ENCODE measurements at places on chromosomes 11 and 22.

DNA sequence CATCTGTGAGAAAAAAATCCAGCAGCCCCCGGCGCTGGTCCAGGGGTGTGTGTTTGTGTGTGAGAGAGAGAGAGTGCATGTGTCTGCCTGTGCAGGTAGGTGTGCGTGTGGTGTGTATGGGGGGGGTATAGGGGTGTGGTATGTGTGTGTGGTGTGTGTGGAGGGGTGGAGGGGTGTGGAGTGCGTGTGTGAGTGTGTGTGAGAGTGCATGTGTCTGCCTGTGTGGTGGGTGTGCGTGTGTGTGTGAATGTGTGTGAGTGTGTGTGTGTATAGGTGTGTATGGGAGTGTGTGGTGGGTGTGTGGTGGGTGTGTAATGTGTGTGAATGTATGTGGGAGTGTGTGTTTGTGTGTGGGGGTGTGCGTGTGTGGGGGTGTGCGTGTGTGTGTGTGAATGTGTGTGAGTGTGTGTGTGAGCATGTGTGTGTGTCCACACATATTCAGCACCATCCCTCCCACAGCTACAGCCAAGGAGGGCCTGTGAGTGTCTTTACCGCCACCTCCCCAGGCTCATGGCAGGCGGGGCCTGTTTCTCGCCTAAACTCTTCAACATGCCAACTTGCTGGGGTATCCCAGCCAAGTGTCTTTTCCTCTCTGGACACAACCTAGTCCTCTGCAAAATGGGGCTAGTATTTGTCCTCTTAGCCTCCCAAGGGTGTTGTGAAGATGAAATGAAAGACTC is 11.9 kb downstream of the LMO1 start:
- DNase-seq, result no peak

GRCh38 chr11:130606178-130606577 is 157.7 kb downstream of the ADAMTS15 start:
- DNase-seq, result no peak

GRCh38 chr11:30245621-30246020 is 14.8 kb downstream of the FSHB start:
- no peak for DNase-seq

GRCh38 chr22:39175353-39176142 is 23.1 kb upstream of the CBX7 start:
- DNase-seq, result no peak

DNA sequence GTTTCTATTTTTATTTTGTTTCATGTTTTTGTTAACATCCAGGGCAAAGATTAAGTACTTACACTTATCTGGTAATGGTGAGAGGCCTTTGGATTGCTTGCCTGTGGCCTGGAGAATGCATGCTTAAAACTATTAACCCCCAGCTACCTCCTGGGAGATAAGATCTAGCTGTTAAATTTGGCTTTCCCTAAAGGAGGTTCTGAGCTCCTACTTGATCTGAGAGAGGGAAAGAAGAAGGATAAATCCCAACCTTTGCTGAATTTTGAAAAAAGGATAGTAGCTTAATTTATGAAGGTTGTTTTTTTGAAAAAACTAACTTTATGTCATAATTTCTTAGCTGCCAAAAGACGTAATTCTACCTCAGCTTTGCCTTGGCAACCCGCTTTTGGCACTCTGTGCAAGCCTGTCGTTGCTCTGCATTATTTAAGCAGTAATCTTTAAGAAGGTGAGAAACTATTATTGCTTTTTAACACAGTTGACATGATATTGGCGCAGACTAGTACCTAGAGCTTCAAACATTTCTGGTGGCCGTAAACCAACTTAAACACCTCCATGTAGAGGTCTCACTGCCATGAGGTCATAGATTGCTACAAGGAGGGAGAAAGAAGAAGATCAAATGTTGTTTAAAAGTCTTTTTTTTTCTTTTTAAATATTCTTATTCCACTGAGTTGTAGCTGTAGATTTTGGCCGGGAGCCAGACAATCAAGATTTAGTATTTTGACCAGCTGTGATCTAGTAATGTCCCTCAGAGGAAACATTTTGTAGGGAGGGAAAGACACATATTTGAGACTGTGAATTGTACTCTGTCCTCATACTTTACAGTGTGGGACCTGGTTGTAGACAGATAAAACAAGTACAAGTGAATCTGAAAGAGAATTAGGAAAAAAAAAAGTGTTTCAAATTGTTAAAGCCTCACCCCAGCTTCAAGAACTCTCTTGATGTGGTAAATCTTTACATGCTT is 74.4 kb downstream of the WNT11 start:
- no peak for DNase-seq

DNA sequence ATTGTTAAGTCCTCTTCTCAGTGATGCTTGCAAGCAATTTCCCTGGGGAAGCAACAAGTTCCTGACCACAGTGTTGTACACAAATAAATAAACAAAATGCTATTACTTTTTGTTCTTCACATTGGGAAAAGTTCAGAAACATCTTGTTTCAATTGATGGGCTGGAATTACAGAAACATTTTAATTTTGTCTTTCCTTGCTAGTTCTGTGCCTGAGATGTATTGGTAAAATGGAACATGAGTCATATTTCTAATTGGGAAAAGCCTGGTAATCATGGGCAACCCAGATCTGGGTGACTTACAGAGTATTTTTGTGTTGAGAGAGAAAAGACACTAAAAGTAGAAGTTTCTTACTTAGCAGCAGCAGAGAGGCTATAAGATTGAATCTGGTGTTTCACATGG is 576 bp upstream of the BLID start:
- no peak for DNase-seq

Measured in CD4-positive, alpha-beta memory T cell (primary cell).